ENCODE measurements at places on chromosomes 11 and 22.

DNA sequence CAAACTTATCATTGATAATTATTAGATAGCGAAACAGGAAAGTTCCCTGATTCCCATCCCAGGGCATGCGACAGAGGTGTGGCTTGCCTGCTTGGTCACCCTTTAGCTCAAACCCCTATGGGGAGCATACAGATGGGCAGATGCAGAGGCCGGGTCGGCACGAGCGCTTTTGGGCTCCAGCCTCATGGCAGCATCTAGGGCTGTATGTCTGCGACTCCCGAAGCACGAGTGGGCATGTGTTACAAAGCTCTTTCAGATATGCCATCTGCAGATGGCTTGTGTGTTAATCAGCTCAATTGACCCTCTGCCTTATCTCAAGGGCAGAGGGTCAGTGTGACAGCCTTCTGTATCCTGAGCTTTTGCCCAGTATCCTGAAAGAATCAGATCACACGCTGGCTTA, 2069.3 kb upstream of the RAG2 start:
- DNase-seq: no peak

DNA sequence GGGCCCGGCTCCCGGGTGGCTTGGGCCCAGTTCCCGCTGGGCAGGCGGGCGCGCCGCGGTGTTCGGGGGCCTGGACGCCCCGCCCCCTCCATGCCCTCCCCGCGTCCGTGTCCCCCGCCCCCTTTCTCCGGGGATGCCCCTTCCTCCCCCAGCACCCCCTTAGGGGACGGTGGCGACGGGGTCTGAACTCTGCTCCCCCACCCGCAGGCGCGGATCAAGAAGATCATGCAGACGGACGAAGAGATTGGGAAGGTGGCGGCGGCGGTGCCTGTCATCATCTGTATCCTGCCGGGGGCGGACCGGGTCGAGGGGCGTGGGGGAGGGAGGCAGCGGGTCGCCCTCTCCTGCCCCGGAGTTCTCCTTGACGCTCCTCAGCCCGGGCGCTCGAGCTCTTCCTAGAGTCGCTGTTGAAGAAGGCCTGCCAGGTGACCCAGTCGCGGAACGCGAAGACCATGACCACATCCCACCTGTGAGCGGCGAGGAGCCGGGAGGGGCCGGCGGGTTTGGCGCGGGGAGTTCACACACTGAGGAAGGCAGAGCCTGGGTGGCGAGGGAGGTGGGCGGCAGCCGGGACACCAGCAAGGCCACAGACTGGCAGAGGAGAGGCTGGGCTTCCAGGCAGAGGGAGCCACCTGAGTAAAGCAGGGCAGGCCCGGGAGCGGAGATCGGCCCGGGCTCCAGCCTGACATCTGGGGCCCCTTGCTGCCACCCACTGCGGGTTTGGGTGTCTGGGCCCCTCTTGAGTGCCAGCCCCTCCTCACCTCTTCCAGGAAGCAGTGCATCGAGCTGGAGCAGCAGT, 546 bp downstream of the DRAP1 start:
- peak; percentile 17 for DNase-seq

- DNase-seq: peak; percentile 62
Observed at GRCh38 chr11:21511835-21512440, 680.9 kb upstream of the ANO5 start.

- no peak for DNase-seq
Observed at GRCh38 chr11:35322318-35322979, 96.9 kb downstream of the SLC1A2 start.

DNA sequence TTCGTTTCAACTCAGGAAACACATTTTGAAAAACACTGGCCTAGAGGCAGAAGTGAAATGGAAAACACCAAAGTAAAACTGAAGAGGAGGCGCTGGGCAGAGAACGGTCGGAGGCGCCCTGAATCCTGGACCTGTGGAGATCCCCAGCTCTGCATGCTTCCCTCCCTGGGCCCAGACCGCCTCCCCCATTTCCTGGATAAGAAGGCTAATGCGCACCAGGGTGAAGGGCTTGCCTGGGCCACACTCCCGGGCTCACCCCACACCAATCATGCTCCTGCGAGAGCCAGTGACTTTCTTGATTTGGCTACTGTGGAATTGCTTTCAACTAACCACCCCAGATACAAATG, 167.1 kb downstream of the CRYBB2 start:
- no peak for DNase-seq
